ENCODE measurements at places on chromosomes 3 and 15.

DNA sequence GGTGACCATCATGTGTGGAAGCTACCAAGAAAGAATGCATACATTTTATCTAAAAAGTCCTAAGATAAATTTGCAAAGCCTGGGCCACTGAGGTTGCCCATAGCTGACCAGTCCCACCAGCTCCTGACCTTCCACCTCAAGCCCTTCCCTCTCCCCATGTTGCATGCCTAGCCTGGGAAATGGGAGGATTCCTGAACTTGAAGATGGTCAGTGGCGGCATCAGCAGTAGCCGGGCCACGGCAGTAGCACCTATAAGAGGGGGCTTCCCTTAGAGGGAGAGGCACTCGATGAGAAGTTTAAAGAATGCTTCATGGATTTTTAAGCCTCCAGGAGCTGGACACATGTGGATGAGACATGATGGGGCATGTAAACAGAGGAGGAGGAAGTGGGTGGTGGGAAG, 172.1 kb downstream of the KLF13 start:
- no peak for DNase-seq

DNA sequence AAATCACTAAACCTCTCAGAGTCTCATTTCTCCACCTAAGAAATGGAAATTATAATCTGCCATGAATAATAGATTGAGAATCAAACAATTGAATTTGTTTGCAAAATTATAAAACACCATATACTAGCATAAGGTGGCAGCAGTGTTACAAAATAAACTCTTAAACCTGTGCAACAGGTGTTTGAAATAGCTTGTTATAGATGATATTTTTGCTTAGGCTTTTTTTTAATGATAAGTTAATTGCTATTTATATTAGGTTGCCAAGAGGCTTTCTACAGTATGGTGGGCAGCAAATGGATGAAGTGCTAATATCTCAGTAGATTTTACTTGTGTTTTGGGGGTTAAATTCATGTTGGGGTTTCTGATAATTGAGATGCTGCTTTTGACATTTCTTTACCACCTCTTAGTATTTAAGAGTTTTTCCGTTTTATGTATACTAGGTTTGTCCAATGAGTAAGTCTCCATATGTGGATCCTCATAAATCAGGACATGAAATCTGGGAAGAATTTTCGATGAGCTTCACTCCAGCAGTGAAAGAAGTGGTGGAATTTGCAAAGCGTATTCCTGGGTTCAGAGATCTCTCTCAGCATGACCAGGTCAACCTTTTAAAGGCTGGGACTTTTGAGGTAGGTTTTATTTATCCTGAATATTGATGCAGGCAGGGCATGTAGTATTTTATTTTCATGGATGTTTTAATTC, 19.6 kb downstream of the NR1D2 start:
- DNase-seq, result no peak

DNA sequence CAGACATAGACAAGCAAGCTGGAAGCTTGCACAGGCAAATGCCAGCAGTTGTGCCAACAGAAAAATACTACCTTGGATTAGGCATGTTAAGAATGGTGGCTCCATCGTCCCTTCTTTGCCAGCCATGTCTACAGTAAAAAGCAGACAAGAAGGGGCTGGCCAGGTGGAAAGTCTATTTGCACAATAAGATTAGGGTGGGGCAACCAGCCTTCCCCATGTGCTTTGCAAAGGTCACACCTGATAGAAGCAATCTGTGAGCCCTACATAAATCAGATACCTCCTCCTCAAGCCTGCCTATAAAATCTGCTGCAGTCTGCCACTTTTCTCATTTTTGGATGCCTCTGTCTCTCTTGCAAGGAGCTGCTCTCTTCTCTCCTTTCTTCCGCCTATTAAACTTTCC, 555.9 kb downstream of the RSL24D1 start:
- DNase-seq, result no peak

DNA sequence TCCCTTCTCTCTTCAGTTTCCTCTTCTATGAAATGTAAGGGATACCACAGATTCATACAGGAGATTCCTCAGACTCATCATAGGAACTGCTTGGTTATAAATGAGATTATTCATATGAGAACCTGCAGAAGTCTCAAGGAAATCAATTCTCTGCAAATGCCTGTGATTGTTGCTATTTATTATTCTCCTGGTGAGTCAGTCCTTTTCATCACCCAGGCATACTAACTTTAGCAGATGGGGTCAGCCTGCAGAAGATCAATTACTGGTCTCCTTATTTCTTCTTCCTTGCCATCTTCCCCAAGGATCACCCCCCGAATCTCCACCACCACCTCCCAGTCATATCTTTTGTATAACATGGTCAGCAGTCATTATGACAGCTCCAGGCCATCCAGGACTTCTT, 53.8 kb upstream of the DCP1A start:
- no peak for DNase-seq

- DNase-seq, result no peak
Measured at GRCh38 chr15:35603856-35604255, 57.9 kb upstream of the DPH6 start.

GRCh38 chr3:156811089-156811862, 14.9 kb upstream of the LEKR1 start:
- DNase-seq, result peak; percentile 75

GRCh38 chr3:179150610-179151009, 2.5 kb downstream of the PIK3CA start:
- DNase-seq, result no peak

DNA sequence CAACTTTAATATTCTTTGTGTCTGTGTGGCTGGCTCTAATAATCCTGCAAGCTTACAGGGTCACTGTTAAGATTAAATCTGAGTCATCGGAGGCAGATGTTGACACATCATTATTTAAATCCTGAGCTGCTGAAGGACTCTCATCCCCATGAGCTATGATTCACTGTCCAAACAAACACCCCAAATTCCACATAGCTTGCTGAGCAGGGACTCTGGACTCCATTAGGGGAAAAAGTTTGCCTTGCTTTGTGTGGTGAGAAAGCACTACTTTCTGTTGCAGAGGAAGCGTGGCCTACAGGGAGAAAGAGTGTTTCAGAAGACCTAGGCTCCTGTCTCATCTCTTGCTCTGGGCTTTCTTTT, 213.7 kb downstream of the PDCD6IP start:
- DNase-seq, result peak; percentile 95

GRCh38 chr15:61943992-61944391, 116.3 kb downstream of the VPS13C start:
- DNase-seq, result no peak

DNA sequence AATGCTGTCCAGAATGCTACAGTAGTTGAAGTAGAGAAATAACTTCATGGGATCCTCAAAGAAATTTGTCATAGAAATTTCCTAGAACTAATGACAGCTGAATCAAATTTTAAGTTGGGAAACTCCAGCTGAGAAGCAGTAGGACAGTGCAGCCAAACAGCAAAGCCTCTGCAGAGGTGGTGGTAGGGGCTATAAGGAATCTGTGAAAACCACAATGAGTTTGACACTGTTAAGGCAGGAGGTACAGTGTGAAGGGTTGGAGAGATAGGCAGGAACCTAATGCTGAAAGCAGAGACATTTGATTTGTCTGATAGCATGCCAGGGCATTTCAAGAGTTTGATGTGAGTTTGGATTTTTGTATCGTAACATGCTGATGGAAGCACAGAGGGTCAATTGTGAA, 22.0 kb downstream of the ASTE1 start:
- DNase-seq, result no peak

GRCh38 chr3:169992156-169992555, 25.5 kb downstream of the SEC62 start:
- DNase-seq, result no peak

DNA sequence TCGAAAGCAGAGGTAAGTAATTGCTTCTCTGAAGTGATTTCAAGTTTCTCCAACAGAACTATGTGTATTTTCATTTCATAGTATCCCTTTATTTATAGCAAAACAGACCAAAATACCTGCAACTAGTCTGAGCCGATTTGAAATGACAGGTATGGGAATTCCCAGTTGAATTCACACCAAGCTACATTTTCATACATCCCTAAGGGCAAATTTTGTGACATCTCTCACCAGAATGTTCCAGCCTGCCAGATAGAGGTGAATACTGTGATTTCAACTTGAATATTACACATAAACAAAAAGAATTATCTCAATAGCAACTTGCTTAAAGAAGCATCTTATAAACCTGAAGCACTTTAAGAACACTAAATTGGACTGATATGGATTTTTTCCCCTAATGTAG, 235.7 kb downstream of the SLC9A9 start:
- DNase-seq, result no peak

- no peak for DNase-seq
Measured at GRCh38 chr3:62605413-62606068, 232.2 kb upstream of the FEZF2 start.

DNA sequence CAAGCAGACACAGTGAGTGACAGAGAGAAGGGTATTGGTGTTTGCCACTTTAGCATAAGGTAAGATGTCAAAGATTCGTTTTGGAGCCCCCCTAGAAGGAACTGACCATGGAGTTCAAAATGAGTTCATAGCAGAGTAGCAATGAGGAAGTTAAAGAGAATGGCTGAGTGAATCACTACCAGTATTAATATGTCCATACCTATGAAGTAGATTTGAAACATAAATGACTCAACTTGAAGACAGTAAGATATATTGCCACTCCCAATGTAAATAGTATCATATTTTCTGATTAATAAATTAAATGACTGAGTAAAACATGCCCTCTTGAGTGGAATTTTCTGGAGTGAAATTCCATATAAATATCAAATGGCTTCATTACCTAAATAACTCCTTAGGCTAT, 675.1 kb downstream of the NLGN1 start:
- DNase-seq, result no peak

DNA sequence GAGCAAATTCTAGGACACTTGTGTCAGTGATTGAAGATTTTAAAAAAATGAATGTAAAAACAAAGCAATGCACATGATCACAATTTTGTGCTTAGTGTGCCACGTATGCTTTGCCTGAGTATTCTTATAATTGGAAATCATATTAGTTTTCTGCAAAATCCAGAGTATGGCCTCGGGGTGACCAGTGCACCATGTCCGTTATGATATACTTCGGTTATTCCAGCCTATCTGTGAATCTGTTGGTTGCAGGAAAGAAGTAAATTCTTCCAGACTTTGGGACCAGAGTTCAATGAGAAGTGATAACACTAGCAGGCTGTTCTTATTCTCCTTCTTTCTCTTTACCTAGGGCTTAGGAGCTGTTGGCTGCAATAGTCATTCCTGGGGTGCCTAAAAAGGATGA, 152.0 kb upstream of the TMC3 start:
- DNase-seq, result no peak
